ENCODE measurements at places on chromosomes 12 and 14. TPM values are rescaled to one million over a fixed set of nuclear protein-coding genes. Genes with fewer than 3 reads are reported as not detected.

- peak; percentile 47 for DNase-seq
Measured at GRCh38 chr12:121334513-121335343, 17.5 kb downstream of the ANAPC5 start.

GRCh38 chr12:126454581-126454980 is 1389.3 kb downstream of the AACS start:
- no peak for DNase-seq

DNA sequence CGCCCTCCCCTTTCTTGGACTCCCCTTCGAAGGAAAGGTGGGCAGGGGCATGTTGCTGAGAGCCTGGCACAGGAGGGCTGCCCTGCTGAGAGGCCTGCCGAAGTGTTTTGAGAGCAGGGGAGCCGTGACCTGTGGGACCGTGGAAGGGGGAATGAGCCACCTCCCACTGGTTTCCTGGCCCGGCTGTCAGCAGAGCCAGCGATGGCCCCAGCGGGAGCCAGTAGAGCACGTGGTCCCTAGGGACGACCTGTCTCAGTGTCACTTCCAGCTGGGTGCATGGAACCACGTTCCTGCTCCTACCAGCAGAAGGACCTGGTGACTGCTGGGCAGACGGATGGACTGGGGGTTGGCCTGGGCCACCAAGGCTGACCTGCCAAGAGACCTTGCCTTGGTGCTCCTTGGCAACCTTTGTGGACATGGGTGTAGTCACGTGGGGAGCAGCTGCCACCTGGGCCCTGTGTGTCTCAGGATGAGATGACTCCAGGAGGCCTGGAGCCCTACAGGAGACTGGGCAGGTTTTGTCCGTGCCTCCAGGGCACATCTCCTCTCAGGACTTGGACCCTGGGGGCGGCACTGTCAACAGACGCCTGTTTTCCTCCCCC is 34.6 kb downstream of the BEGAIN start:
- DNase-seq, result no peak

DNA sequence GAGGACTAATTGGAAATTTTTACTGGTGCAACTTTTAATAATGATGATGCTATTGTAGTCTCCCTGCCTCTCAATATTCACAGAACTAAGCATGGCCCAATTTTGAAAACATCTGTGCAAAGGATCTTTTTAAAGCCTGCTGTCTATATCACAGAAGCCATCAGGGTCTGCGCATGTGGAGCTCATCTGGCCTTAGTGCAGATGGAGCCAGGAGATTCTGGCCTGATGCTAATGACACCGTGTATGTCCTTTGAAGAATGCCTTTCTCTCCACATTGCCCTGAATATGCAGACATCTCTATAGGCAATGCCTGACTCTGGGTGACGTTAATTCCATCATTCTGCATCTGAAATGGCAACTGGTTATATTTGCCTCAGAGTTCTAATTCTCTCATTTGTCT is 1205.9 kb downstream of the AACS start:
- DNase-seq, result no peak

DNA sequence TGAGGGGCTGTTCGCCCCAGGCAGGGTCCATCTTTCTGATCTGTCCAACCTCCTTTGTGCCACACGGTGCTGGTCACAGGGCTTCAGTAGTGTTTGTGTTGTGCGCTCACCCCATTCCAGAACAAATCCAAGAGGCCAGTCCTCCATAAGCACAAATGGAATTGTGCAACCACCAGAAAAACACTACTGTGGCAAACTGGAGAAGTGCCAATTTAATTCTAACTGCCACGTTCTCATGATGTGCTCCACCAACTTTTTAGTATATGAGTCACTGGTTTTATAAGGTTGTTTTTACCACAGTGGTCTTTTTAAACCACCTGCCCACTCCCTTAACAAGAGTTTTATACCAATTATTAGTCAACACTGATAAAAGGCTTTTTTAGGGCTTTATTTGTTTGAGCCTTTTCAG is 380.2 kb downstream of the NAV3 start:
- DNase-seq, result no peak

Gene FBLN5
- not detected for polyA plus RNA-seq

Gene SIX1
- polyA plus RNA-seq, result 62.8 TPM

Data from muscle of arm (tissue), 14 donors.